Cardiac ventricle fibroblast (primary cell): ENCODE measurements at places on chromosomes 5 and 9. TPM values are rescaled to one million over a fixed set of nuclear protein-coding genes. Genes with fewer than 3 reads are reported as not detected.

The ALDOB gene
- total RNA-seq = not detected in 2 replicates

The CBY3 gene
- not detected in 2 replicates for total RNA-seq

The PDGFRB gene
- total RNA-seq = 326 and 365 TPM in 2 replicates

The C1QTNF3 gene
- 0.31 and 0.78 TPM in 2 replicates for total RNA-seq

The GLRA1 gene
- not detected in 2 replicates for total RNA-seq

The VAV2 gene
- 9.4 and 11.4 TPM in 2 replicates for total RNA-seq

The CDC20B gene
- not detected in 2 replicates for total RNA-seq

The GLDC gene
- total RNA-seq = 0.64 and 1.3 TPM in 2 replicates

The PAIP2 gene
- 68.5 and 70.7 TPM in 2 replicates for total RNA-seq

The TMEM174 gene
- not detected in 2 replicates for total RNA-seq

The TMC1 gene
- total RNA-seq = not detected in 2 replicates

The AK1 gene
- total RNA-seq = 53.7 and 57.8 TPM in 2 replicates

The SELENOP gene
- total RNA-seq = 324 and 373 TPM in 2 replicates

The TXNDC8 gene
- total RNA-seq = not detected in 2 replicates

The SARDH gene
- 11.6 and 16.3 TPM in 2 replicates for total RNA-seq

The OR1J2 gene
- not detected in 2 replicates for total RNA-seq
